Epithelial cell of alveolus of lung (primary cell): ENCODE measurements at places on chromosomes 6 and 20. TPM values are rescaled to one million over a fixed set of nuclear protein-coding genes. Genes with fewer than 3 reads are reported as not detected.

CENPQ gene
- 6.3 and 9.2 TPM in 2 replicates for total RNA-seq

SOBP gene
- 1.0 and 4.2 TPM in 2 replicates for total RNA-seq

PTK6 gene
- not detected in 2 replicates for total RNA-seq

TASP1 gene
- total RNA-seq: 3.7 and 4.5 TPM in 2 replicates

ANKEF1 gene
- 0.52 and 0.72 TPM in 2 replicates for total RNA-seq

SH3BGRL2 gene
- 8.0 and 8.1 TPM in 2 replicates for total RNA-seq

TP53TG5 gene
- total RNA-seq: not detected in 2 replicates

COL9A1 gene
- not detected in 2 replicates for total RNA-seq

MCHR2 gene
- not detected in 2 replicates for total RNA-seq

TSPO2 gene
- total RNA-seq: not detected in 2 replicates

FAM135A gene
- total RNA-seq: 6.7 and 8.0 TPM in 2 replicates

GCNT2 gene
- 0.08 and 1.0 TPM in 2 replicates for total RNA-seq
